ENCODE measurements at places on chromosomes 12 and 14. TPM values are rescaled to one million over a fixed set of nuclear protein-coding genes. Genes with fewer than 3 reads are reported as not detected.

- no peak for DNase-seq
These were observed 87.1 kb downstream of the TMEM260 start for GRCh38 chr14:56666716-56667115.

The MYO1H gene
- polyA plus RNA-seq: not detected

GRCh38 chr12:48115957-48116356 is 3.2 kb upstream of the PFKM start:
- no peak for DNase-seq

DNA sequence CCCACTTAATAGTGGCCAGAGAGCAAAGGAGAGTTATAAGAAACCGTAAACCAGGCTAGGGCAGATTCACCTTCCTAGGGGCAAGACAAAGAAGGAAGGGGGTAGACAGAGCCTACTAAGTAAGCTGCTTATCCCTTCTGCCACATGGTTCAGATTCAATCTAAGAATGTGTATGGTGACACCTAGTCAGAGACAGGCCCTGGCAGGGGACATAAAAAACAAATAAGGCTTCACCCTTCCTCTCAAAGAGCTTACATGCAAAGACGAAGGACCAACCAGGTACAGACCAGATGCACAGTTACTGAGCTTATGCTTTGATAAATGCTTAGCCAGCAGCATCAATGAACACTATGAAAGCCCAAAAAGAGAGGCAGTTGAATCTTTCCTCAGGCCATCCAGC is 4.4 kb downstream of the CYP27B1 start:
- no peak for DNase-seq

DNA sequence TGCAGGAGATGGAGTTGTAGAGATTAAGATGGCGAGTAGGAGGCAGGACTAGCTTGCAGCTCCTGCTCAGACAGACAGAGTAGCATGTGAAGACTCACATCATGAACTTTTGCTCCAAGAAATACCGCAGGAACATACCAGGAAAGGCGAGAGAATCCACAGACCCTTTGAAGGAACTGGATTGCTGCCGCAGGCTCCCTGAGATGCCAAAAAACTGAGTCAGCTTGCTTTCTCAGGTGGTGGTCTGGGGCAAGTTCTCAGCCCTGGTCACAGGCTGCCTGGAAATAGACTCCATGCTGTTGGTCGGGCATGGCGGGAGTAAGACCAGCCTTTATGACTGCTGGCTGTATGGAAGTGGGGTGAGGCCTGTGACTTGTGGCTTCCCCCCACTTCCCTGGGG is 163.6 kb upstream of the NAV3 start:
- DNase-seq: no peak

The KLHL33 gene
- polyA plus RNA-seq: not detected

DNA sequence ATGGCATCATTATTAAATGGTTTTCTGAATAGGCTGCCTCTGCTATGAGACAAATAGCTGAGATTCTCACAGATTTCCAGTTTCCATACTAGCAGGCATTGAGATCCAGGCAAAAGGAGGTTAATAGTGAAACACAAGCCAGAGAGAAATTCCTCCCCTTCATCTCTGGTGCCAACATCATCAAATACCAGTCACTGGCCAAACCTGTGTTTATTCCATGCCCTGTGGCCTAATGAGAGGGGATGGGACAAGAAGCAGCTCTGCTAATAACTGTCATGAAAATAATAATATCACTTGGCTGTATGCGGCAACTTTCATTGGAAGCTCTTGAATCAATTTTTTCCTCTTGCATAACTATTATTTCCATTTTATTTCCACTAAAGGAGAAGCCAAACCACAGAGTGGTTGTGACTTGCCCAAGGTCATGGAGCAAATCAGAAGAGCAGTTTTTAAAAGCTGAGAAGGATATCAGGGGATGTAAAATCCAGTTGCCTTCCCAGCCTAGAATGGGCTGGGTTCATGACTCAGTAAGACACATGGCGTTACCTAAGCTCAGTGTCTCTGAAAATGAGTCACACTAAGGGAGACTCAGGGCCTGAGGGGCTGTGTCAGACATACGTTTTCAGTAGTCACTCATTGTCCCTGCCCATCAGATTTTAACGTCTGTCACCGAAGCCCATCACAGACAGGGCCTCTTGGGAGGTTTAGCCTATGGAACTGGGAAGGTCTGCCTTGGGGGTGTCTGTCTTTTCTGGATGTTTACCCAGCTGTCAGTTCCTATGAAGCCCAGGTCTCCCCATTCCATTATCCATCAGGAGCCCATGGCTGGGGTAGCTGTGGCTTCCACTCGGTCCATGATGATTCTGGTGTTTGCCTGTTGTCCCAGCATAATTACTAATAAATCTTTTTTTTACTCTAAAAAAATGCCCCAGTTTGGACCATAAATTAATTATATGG is 208.8 kb upstream of the EEA1 start:
- DNase-seq: no peak

GRCh38 chr12:95634622-95635621 is 83.6 kb upstream of the USP44 start:
- DNase-seq: no peak

The SCYL2 gene
- polyA plus RNA-seq: 25.3 TPM

Data from immature natural killer cell (primary cell).